ENCODE measurements at places on chromosomes 7 and 10.

- no peak for DNase-seq
These were observed 191.4 kb downstream of the FAM107B start for GRCh38 chr10:14583252-14583651.

GRCh38 chr7:2172311-2173188 is 60.2 kb downstream of the MAD1L1 start:
- DNase-seq = peak; percentile 94

GRCh38 chr7:95628831-95629439 is 32.6 kb upstream of the PDK4 start:
- no peak for DNase-seq

GRCh38 chr10:128560993-128561392 is 434.8 kb upstream of the MKI67 start:
- DNase-seq = no peak

DNA sequence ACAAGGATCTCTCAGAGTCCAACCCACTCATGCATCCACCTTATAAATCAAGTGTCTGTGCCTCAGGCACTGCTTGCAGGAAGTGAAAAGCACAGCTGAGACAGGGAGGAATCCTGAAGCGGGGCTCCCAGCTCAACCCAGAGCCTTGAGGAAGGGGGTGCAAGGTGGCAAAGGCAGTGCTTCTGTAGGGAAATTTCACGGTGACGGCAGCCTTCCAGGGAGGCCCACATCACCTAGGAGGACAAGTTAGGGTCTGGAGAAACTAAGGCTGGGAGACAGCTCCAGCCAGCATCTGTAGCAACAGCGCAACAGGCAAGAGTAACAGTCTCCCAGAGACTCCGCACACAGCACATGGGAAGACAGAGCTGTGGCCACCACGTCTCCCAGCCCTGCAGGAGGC is 2.7 kb downstream of the AOC1 start:
- DNase-seq = no peak

DNA sequence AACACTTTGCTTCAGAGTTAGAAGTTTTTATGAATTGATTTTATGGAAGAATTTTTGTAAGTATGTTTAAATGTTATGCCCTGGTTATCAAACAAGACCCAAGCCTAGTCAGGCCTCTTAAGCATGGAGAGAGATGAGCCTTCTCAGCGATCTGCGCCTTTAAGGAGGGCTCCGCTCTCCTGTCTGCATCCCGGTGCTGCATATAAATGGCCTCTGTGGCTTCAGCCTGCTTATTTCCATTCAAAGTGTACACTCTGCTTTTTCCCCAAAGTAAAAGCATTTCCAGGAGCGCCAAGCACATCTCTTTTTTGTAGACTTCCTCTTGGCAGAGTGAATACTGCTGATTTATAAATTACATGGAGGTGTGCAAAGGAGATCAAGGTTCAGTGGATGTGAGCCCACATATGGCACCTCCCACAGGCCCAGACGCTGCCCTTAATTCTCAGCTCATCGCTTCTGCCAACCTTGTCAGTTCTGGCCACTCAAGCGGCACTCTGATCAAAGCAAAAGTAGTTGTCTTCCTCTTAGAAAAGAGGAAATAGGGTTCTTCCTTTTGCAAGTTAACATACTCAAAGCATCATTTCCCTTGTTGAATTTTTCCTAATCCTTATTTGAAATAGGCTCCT is 70.0 kb upstream of the SFMBT2 start:
- DNase-seq = no peak

GRCh38 chr10:8508882-8509281 is 454.4 kb downstream of the GATA3 start:
- no peak for DNase-seq

GRCh38 chr7:109986701-109987100 is 1104.2 kb upstream of the LRRN3 start:
- DNase-seq = peak; percentile 9

- peak; percentile 25 for DNase-seq
These were observed 642.1 kb downstream of the PARD3 start for GRCh38 chr10:34172936-34173533.

- DNase-seq = no peak
These were observed 17.3 kb downstream of the VWDE start for GRCh38 chr7:12386313-12386740.

GRCh38 chr10:15181576-15182156 is 13.2 kb upstream of the NMT2 start:
- no peak for DNase-seq

DNA sequence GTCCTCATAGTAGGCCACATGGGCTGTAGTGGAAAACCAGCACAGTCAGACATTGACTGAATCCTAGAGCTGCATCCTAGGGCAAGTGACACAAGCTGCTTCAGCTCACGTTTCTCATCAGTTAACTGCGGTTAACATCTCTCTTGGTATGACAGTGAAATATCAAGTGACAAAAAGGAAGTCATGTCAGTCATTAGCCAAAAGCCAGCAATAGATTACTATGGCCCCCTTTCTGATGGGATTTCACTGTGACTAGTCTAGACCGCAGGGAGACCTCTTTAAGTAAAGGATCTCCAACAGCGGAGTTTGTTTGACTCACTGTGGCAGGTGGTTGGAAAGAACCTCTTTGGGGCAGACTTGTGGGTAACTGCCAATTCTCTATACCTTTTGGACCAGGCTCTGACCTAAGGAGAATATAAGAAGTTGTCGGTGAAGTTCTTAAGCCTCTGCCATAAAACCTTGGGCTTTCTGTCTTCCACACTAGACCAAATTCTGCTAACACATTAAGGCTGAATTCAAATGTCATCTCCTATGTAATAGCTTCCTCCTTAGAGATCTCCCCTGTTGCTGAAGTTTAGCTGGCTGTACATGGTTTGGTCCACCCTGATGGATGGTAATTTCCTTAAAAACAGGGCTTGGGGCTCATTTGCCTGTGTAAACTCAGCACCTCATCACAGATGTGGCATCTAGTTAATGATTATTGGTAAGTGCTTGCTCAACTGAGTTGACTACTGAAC is 115.3 kb downstream of the SGMS1 start:
- no peak for DNase-seq

DNA sequence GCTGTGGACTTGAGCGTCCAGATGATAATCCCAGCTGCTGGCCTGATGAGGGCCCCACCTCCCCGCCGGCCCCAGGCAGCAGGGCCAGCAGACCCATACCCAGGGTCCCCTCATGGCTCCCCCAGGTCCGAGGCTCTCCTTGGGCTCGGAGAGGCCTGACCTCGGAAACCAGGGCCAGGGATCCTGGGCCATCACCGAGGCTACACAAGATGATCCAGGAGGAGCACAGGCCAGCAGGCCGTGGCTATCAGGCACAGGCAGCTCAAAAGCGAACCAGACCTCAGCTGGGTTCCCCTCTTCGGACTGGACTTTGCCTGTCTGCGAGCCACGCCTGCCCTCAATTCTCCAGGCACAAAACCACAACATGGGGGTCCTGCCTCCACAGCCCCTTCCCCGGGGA is 17.4 kb downstream of the PDGFA start:
- no peak for DNase-seq

GRCh38 chr7:100832281-100832633 is 4.9 kb upstream of the EPHB4 start:
- no peak for DNase-seq

- DNase-seq = no peak
These were observed 3.5 kb upstream of the GHITM start for GRCh38 chr10:84135836-84136235.

GRCh38 chr7:16982640-16983350 is 101.0 kb upstream of the AGR3 start:
- DNase-seq = peak; percentile 57

- peak; percentile 29 for DNase-seq
These were observed 146.6 kb downstream of the REEP3 start for GRCh38 chr10:63667596-63668480.

- DNase-seq = no peak
These were observed 88.9 kb downstream of the GTF2IRD1 start for GRCh38 chr7:74542558-74543117.

DNA sequence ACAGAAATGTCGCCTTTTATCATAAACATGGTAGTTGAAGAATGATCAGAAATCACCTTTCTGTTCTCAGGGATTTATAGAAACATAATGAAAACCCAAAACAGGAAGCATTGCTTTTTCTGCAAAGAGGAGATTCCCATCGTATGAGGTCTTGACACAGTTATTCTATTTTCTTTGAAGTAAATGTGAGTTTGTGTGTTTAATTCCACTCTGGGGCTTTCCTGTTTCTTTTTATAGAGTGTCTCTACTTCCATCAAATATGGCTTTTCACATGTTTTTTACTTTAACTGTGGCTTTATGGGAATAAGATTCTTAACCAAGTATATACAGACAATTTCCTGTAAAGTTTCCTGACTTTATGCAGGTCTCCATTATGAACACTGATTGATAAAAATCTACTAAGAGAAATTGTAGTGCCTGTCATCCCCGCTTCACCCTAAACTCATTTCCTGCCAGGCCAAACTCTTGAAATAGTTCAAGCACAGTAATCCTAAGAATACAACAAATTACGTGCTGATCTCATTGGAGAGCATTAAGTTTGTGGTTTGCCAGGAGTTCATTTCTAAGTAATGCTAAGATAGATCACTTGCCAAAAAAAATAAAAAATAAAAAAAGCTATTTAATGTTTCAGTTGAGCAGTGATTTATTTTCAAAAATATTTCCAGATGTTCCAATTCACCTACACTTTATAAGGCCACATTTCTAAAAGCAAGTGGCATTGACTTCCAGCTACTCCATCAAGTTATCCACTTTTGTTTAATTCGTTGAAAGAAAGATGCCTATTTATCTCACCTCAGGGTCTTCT is 52.2 kb upstream of the SEC61G start:
- peak; percentile 79 for DNase-seq

- no peak for DNase-seq
These were observed 24.5 kb downstream of the ZNF777 start for GRCh38 chr7:149436358-149436757.

GRCh38 chr10:116688741-116689495 is 53.4 kb downstream of the HSPA12A start:
- DNase-seq = no peak

GRCh38 chr10:132698211-132698751 is 87.7 kb downstream of the NKX6-2 start:
- no peak for DNase-seq

DNA sequence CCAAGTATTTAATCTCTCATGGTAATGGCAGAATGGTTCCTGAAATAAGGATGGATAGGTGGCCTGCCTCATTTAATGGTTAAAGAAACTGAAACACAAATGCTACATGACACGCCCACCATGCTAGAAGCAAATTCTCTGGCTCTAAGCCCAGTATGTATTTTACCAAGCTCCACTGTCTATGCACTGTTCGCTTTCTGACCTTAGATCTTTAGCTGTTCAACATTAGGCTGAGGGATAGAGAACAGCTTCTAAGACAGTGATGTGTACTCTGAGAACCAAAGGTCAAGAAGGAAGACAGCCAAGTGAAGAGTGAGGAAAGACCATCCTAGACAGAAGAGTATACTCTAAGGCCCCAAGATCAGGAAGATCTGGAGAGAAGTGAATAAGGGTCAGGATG is 26.6 kb downstream of the FAM3C start:
- peak; percentile 58 for DNase-seq

GRCh38 chr7:111138193-111138569 is 47.3 kb downstream of the LRRN3 start:
- peak; percentile 93 for DNase-seq

- peak; percentile 36 for DNase-seq
These were observed 106.7 kb downstream of the SNX10 start for GRCh38 chr7:26398427-26398755.

DNA sequence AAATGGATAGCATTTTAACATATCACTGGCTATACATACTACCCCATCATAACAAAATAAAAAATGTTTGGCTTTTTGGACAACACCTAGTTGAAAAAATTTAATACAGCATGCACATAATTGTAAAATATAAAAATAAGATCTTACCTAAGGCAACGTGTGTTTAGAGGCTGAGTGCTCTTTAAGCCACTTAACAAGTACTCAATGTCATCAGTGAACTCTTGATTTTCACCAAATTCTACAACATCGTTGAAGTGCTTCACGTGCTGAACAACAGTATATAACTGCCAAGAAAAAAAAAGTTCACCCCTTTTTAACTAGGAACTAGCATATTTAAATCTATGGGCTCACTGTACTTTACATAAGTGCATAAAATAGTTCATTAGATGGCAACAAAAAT is 49.5 kb downstream of the WAPL start:
- DNase-seq = no peak

DNA sequence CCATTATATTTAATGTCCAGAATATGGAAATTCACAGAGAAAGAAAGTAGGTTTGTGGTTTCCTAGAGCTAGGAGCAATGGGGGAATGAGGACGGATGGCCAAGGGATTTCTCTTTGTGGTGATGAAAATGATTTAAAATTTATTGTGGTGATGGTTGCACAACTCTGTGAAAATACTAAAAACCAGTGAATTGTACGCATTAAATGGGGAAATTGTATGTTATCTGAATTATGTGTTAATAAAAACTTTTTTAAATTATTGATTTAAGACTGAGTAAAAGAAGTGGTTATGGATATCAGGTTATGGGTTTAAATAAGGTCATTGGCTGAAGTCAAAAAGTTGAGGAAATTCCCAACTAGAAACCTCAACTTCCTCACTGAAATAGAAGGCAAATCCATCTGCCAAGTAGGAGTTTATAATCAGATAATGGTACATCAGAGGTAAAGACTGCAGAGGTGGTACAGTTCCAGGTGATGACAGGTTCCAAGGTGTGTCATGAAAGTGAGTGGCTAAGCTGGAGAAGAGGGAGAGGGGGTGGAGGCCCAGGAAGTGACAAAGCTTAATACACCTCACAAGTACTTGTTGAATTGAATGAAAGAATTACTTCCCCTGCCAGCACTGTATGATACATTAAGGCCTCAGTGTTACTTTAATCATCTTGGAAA is 68.9 kb upstream of the CCDC71L start:
- DNase-seq = no peak

DNA sequence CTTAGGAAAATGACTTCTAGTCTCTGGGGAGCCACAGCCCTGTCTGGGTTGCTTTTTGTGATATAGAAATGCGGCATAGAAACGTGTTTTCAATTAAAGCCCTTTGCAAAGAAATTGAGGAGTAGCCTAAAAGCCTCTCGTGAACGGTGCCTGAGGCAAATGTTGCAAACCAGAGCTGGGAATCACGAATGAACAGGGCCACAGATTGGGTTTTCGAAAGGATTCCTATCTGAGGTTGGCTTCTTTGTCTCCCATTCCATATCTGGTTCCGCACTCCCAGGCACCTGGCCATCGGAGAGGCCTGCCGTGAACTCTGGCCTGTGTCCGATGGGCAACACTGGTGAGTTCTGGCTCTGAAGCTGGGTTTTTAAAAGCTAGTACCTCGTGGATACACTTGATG is 221.6 kb downstream of the TCF7L2 start:
- DNase-seq = no peak

DNA sequence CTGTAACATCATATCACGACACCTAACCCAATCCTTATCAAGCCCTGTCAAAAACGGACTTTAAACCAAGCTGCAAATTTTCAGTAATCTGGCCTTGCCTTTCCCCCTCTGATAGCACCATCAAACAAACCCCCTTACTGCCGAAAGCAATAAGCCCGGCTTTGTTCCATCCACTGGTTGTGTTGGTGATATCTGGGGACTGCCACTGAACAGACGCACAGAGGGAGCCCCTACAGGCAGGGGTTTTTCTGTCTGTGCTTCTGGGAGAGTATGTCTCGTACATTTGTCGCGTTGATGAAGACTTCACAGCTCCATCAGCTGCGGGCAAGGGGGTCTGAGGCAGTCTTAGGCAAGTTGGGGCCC is 550 bp upstream of the PLAU start:
- no peak for DNase-seq

- DNase-seq = no peak
These were observed 16.3 kb downstream of the SFTPA1 start for GRCh38 chr10:79627075-79627474.
